Immature natural killer cell (primary cell): ENCODE measurements at places on chromosomes 5 and 9. TPM values are rescaled to one million over a fixed set of nuclear protein-coding genes. Genes with fewer than 3 reads are reported as not detected.

- no peaks in the 10 kb centered on the region for H3K4me1 ChIP-seq
- H3K27me3 ChIP-seq, result peaks cover 3% of the 10 kb centered on the region
- no peak overlapping the region for H3K27ac ChIP-seq
- DNase-seq, result no peak
These were observed 42.7 kb upstream of the CPLX2 start for GRCh38 chr5:175828651-175829050.

- DNase-seq, result peak; percentile 23
- H3K4me1 ChIP-seq, result peaks cover 7% of the 10 kb centered on the region
- H3K27ac ChIP-seq, result no peak overlapping the region
These were observed 831 bp downstream of the KLHL3 start for GRCh38 chr5:137734962-137735554.

TEX48 gene
- polyA plus RNA-seq, result not detected

- H3K36me3 ChIP-seq, result no peaks in the 10 kb centered on the region
- H3K27ac ChIP-seq, result no peak overlapping the region
- peaks cover 2% of the 10 kb centered on the region for H3K27me3 ChIP-seq
These were observed 31.2 kb upstream of the EXOC3 start for GRCh38 chr5:411728-412127.

DNA sequence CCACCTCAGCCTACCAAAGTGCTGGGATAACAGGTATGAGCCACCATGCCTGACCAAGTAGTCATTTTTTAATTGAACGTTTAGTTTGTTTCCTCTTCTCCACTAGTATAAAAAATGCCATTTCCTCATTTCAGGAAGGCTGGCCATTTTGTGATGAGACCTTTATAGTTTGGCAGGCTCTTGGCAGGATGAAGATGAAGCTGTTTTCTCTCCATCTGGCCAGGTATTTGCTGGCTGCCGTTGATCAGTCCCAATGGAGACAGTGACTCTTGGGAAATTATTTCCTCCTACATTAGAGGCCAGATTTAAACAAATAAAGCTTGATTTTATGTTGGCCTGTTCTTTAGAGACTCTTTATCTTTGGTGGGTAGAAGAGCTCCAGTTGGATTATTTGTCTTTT, 199.0 kb downstream of the ARHGAP26 start:
- peaks cover 5% of the 10 kb centered on the region for H3K36me3 ChIP-seq
- H3K4me3 ChIP-seq, result no peak overlapping the region
- peaks cover 7% of the 10 kb centered on the region for H3K27me3 ChIP-seq
- peaks cover 95% of the 10 kb centered on the region for H3K4me1 ChIP-seq
- DNase-seq, result no peak

DNA sequence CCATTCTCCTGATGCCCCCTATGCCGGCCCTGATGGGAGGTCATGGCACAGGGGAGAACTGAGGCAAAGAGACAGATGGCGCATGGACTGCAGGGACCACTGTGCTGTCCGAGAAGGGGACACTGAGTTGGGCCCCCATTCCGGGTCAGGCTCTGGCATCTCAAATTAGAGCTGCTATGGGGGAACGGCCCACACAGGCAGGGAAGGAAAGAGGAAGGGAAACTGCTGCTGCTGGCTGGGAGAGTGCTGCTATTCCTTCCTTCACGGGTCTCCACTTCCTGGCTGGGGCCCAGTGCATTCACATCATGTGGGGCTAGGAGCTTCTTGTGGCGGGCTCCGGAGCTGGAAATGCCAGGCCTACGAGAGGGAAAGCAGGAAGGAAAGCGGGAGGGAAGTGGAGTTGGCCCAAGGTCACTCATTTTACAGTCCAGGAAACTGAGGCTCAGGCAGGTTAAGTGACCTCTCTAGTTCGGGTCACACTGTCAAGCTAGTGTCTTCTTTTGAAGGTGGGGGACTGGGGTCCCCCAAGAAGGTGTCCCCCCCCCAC, 1.3 kb upstream of the CARD19 start:
- H3K27me3 ChIP-seq, result peaks cover 2% of the 10 kb centered on the region
- no peaks in the 10 kb centered on the region for H3K36me3 ChIP-seq
- peaks cover 52% of the 10 kb centered on the region for H3K4me1 ChIP-seq

DNA sequence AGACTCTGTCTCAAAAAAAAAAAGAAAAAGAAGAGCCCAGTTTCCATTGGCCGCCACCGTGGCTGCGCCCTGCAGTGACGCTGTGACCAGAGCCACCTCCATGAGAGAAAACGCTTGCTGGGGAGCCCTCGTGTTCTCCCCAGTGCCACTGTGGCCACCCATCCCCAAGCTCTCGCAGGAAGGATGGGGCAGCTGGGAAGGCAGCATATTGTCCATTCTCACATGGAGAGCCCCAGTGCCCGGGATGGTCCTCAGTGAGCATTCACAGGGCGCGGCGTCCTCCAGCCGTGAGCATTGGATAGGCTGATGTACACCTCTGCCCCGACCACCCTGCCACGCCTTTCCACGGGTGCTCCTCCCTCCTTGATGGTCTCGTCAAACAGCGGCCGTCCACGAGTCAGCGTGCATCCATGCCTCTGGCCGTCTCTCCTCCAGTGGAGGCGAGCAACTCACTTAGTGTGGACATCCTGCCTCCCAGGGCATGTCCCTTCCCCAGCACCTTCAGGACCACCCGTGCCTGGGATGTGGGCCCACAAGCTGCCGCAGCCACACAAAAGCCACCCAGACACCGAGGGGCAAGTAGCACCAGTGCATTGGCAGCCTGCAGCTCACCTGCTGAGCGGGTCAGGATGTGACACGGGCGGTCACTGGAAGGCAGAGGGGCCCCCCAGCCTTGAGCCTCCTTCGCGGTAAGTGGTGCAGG, 23.4 kb upstream of the SLC6A19 start:
- H3K36me3 ChIP-seq, result no peaks in the 10 kb centered on the region
- H3K27me3 ChIP-seq, result no peaks in the 10 kb centered on the region
- H3K27ac ChIP-seq, result no peak overlapping the region
- no peak overlapping the region for H3K4me3 ChIP-seq
- no peak for DNase-seq

DNA sequence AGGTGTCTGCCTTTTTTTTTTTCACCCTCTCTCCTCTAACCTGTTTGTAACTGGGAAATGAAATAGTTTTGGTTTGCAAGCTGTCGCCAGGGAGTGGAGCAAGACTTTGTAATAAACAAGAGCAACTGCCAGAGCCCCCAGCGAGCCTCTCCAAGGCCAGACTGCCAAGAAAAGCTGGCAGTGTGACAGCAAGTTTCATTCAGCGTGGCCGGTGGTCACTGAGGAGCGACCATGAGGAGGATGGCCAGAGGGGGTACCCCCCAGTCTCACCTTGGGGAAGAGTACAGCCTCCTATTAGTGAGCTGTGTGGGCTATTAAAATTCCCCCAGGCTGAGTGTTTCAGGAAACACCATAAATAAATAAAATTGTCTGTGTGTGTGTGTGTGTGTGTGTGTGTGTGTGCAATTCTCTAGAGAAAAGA, 49.9 kb downstream of the ZFAND5 start:
- H3K27ac ChIP-seq, result no peak overlapping the region
- no peak for DNase-seq
- peaks cover 19% of the 10 kb centered on the region for H3K36me3 ChIP-seq
- H3K4me3 ChIP-seq, result no peak overlapping the region
- H3K4me1 ChIP-seq, result peaks cover 6% of the 10 kb centered on the region

DNA sequence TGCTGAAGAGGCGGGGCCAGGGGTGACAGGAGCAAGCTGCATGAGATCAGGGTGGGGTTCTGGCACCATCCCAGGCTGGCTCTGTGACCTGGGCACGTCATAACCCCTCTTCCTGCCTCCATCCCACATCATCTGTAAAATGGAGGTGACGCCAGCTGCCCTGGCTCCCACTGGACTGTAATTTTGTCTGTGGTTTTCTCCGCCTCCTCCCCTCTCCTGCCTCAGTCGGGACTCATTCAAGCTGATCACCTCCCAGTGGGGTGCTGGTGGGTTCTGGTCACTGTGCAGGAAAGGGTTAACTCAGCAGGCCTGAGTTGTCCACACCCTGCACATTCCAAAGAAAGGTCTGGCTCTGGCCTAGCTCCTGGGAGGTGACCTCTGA, 128.2 kb downstream of the RXRA start:
- H3K27me3 ChIP-seq, result peaks cover 6% of the 10 kb centered on the region
- no peaks in the 10 kb centered on the region for H3K36me3 ChIP-seq
- H3K4me3 ChIP-seq, result no peak overlapping the region
- peaks cover 21% of the 10 kb centered on the region for H3K4me1 ChIP-seq
- peak overlapping the region; percentile 49 for H3K27ac ChIP-seq

GRCh38 chr9:96051423-96051822, 175.9 kb downstream of the ERCC6L2 start:
- H3K27me3 ChIP-seq, result peaks cover 2% of the 10 kb centered on the region
- no peaks in the 10 kb centered on the region for H3K36me3 ChIP-seq
- no peak overlapping the region for H3K4me3 ChIP-seq
- no peak for DNase-seq
- H3K4me1 ChIP-seq, result peaks cover 5% of the 10 kb centered on the region
- H3K27ac ChIP-seq, result no peak overlapping the region

C1QTNF2 gene
- polyA plus RNA-seq, result not detected

WNK2 gene
- polyA plus RNA-seq, result not detected

- DNase-seq, result no peak
- peaks cover 34% of the 10 kb centered on the region for H3K4me1 ChIP-seq
- no peak overlapping the region for H3K4me3 ChIP-seq
- no peaks in the 10 kb centered on the region for H3K27me3 ChIP-seq
- no peak overlapping the region for H3K27ac ChIP-seq
These were observed 18.1 kb downstream of the KDM3B start for GRCh38 chr5:138370537-138370936.

ADAMTS6 gene
- polyA plus RNA-seq, result not detected

ZFP62 gene
- polyA plus RNA-seq, result 9.8 TPM

- no peaks in the 10 kb centered on the region for H3K36me3 ChIP-seq
- H3K27me3 ChIP-seq, result no peaks in the 10 kb centered on the region
- H3K4me3 ChIP-seq, result no peak overlapping the region
- peaks cover 2% of the 10 kb centered on the region for H3K4me1 ChIP-seq
These were observed 13.3 kb upstream of the STING1 start for GRCh38 chr5:139495638-139496435.

DOCK8 gene
- polyA plus RNA-seq, result 25.7 TPM

- no peak overlapping the region for H3K4me3 ChIP-seq
- no peaks in the 10 kb centered on the region for H3K27me3 ChIP-seq
- H3K4me1 ChIP-seq, result no peaks in the 10 kb centered on the region
- H3K27ac ChIP-seq, result no peak overlapping the region
- H3K36me3 ChIP-seq, result no peaks in the 10 kb centered on the region
These were observed 48.4 kb upstream of the SRFBP1 start for GRCh38 chr5:121913418-121913817.
